ENCODE measurements at places on chromosomes 5 and 9.

- DNase-seq = no peak
These were observed 6.6 kb upstream of the NCS1 start for GRCh38 chr9:130165579-130165978.

- no peak for DNase-seq
These were observed 103.3 kb downstream of the ESM1 start for GRCh38 chr5:54882101-54882500.

DNA sequence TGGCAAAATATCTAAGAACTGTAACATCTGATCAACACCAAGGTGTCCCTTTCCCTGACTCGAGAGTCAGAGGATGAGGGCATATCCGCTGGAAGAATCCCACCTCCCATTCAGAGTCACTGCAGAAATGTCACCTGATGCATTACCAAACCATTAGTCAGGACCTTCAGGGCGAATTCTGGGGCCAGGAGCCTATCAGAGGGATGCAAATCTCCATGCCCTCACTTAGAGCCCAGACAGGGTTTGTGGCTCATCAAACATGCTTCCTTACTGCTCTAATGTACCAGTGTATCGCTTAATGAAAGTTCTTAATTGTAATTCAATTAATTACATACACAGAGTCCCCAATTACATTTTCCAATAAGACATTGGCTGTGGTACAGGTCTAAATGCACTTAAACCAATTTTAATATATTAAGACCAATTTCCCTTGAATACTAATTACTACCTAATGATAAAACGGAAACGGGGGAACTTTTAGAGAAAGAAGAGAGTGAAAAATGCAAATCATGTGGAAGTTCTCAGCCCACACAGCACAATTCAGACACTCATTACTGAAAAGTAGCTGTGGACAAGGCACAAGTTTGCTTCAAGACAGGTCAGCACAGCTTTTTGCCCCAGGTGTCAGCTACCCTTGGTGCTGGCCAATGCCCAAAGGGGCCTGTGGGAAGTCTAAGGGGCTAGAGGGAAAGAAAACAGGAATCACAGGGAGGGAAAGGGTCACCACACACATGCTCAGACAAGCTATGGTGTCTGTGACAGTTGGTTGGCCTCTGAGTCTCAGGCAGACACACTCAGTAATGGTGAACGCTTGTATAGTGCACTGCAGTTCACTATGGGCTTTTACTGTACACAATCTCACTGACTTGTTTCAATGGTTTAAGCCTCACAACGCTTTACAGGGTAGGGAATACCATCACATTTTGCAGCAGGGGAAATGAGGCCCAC lies 211.6 kb downstream of the MAPKAP1 start:
- no peak for DNase-seq

- DNase-seq = no peak
These were observed 79.0 kb downstream of the MED27 start for GRCh38 chr9:132000659-132001058.

GRCh38 chr9:34610434-34611206 lies 1.3 kb downstream of the RPP25L start:
- no peak for DNase-seq

GRCh38 chr9:37840560-37841194 lies 40.1 kb downstream of the DCAF10 start:
- peak; percentile 16 for DNase-seq

- no peak for DNase-seq
These were observed 80.9 kb upstream of the ISL1 start for GRCh38 chr5:51302343-51302742.

- no peak for DNase-seq
These were observed 211.4 kb downstream of the KIAA0825 start for GRCh38 chr5:94407023-94407422.

DNA sequence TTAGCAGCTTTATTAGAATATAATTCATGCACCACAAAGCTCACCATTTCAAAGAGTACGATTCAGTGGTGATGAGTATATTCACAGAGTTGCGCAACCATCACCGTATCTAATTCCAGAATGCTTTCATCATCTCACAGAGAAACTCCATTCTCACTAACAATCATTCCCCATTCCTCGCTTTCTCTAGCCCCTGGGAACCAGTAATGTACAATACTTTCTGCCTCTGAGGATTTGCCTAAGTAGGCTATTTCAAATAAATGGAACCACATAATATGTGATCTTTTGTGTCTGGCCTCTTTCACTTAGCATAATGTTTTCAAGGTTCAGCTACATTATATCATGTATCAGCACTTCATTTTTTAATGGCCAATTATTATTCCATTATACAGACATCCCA lies 145.1 kb upstream of the ADAMTS16 start:
- DNase-seq = no peak

DNA sequence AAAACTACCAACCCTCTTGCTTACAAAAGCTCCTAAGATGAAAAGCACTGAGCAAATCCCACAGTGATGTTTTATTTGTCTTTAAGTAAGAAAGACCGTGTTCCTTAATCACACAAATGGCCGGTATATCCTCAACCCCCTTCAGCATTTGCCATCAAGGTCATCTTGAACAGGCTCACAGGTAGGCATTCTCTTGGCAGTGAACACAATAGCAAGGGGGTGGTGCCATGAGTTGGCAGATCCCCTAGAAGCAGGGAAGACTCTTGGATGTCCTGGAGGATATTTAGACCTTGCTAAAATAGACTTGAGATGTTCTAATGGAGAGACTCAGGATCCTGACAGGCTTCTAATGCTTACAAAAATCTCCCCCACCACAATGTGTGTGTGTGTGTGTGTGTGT lies 323.0 kb downstream of the SPOCK1 start:
- DNase-seq = no peak

GRCh38 chr5:112061666-112062065 lies 304.7 kb upstream of the NREP start:
- no peak for DNase-seq

DNA sequence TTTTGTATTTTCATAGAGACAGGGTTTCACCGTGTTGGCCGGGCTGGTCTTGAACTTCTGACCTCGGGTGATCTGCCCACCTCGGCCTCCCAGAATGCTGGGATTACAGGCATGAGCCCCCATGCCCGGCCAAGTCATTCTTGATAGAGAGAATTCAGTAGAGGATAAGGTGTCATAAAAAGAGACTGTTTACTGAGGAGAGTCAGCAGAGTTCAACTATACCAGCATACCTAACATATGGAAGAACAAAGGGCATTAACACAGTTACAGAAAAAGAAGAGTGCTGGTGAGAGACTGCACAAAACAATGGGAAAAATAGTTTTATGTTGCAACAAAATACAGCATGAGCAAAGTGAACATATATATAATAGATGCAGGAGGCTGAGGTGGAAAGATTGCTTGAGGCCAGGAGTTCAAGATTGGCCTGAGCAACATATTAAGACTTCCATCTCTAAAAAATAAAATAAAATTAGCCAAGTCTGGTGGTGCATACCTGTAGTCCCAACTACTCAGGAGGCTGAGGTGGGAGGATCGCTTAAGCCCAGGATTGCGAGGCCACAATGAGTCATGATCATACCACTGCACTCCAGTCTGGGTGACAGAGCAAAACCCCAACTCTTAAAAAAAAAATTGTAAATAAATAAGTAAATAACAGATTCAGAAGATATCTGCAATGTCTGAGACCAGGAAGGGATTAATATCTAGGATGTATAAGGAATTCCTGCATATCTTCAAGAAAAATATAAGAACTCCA lies 19.5 kb downstream of the B4GALT1 start:
- DNase-seq = no peak

GRCh38 chr9:100072805-100073204 lies 26.0 kb downstream of the ERP44 start:
- no peak for DNase-seq

- peak; percentile 68 for DNase-seq
These were observed 63.1 kb downstream of the CXXC5 start for GRCh38 chr5:139711067-139711905.

DNA sequence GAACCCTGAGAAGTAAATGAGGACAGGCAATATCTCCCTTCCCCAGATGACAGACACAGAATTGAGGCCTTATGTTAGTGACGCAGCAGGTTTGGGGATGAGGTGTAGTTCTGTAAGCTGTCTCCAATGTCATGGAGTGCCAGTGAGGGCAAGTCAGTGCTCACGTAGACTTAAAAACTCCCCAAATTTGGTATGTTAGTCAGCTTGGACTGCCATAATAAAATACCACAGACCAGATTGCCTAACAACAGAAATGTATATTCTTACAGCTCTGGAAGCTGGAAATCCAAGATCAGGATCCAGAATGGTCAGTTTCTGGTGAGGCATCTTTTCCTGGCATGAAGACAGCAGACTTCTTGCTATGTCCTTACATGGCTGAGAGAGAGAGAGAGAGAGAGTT lies 14.9 kb downstream of the FOXI1 start:
- DNase-seq = no peak

DNA sequence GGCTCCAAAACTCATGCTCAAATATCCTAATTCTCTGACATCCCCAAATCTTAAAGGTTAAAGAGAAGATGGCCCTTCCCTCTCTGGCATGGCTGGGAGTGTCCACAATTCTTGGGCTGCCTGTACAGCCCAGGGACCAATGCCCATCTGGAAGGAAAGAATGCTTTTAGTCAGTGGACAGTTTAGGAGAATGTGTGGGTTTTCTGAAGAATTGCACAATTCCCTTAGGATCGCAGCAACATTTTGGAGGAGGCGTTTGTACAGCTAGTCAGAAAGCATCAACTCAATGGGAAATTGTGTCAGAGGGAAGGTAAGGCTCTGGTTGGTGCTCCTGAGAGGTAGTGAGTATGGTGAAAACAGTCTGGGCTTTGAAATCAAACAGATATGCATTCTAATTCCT lies 15.0 kb downstream of the FAM193B start:
- DNase-seq = peak; percentile 72

- no peak for DNase-seq
These were observed 82.9 kb downstream of the CEMIP2 start for GRCh38 chr9:71685394-71685793.

DNA sequence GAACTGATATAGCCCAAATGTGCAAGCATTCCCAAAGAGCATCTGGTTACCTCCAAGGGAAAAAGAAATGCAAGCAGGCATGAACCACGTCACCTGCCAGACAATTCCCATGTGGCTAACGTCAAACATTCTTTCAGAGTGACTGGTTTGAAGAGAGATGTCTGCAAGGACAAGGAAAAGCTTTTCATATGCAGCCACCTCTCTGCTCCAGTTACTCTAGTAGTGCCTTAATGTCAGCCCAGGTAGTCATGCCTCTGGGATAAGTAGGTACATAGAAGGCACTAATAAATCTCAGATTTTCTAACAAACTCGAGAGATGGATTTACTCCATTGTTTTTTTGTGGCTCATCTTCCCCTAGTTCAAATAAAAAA lies 96.8 kb upstream of the IFNK start:
- no peak for DNase-seq

DNA sequence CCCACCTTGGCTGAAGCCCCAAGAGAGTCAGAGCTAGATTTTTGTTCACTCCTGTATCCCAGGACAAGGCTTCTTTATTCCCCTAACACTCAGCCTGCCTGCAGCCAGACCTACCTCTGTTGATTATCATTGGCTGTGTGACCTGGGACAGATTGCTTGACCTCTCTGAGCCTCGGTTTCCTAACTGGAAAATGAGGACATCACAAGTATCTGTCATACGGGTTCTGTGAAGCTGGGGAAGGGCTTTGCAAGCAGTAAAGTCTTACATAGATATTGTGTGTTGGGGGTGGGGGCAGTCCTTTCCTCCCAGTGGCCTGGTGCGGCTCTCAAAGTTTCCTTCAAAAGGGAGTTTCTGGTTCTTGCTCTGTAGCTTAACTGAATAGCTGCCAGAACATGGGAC lies 2.5 kb upstream of the NEK6 start:
- no peak for DNase-seq

DNA sequence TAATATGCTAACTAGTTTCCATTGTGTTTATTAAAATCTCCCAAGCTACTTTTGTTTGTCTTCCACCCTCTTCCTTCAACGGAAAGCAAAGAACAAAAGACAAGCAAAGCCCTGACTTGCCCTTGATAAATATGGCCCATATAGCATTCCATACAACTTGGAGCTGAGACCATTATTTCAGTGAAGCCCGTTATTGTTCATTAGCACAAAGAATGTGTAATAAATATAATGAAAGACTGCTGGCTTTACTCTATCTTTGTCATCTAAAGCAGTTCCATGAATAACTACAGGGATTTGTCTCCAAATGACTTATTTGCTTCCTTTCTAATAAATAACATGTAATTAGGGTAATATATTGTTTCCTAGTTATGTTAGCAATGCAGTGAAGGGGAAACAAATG lies 270.7 kb upstream of the TLE4 start:
- no peak for DNase-seq

- no peak for DNase-seq
These were observed 88.1 kb downstream of the ANXA1 start for GRCh38 chr9:73239570-73240265.

DNA sequence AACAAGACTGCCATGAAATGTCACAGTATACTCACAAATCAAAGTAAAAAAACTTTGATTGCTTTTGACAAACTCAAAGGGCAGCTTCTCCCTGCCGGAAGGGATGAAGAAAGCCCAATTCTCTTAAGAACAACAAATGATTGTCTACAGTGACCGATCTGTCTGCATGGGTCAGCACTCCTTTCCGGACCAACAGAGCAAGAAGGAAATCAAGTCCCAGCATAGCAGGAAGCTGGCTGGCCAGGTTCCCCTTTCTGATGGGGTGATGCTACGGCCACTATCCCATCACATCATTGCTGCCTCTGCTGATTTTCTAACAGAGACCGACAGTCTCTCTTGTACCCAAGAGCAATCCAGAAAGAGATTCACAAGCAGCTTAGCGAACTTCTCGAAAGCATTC lies 692 bp downstream of the C1QTNF3 start:
- DNase-seq = no peak

- DNase-seq = no peak
These were observed 302.1 kb upstream of the IRX4 start for GRCh38 chr5:2184563-2185540.

GRCh38 chr5:91291628-91292569 lies 91.2 kb downstream of the ARRDC3 start:
- no peak for DNase-seq

DNA sequence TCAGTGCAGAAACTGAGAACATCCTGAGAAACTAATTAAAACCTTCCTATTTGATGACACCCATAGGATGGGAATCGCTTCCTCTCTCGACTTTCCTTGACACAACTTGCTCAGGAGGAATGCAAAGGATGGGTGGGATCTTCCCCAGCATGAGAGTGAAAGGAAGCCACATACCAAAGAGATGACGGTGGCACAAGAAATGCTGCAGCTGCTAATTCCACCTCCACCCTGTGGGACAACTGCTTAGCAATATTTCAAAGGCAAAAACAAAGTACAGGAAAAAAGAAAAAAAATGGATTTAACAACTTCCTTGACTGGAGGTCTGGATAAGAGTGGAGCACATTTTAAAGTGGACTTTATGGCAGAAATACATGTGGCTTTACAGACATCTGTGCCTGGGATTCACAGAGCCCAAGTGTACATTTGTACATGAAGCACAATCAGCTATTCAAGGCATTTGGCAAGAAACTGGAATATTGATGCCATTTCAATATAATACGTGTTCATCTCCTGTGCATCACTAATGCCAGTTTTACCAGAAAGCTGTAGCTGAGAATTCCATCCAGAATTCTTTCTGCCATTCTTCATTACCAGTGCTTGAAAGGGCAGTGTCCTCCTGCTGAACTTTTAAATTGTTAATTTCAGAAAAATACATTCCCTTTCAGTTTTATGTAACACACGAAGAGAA lies 359.2 kb upstream of the ACTBL2 start:
- peak; percentile 82 for DNase-seq

- DNase-seq = no peak
These were observed 497.0 kb downstream of the RAB3C start for GRCh38 chr5:59079622-59080620.
